Adrenal gland (tissue), 19 donors: ENCODE measurements at places on chromosomes 2 and 18.
A peak's percentile ranks its signal among the peaks of the same experiment; 100 is the strongest.

GRCh38 chr18:47075098-47075883, 39.9 kb upstream of the ELOA2 start:
- H3K36me3 ChIP-seq, result no peaks in the 10 kb centered on the region
- H3K27me3 ChIP-seq, result no peaks in the 10 kb centered on the region
- H3K4me3 ChIP-seq, result no peak overlapping the region
- H3K4me1 ChIP-seq, result no peaks in the 10 kb centered on the region
- DNase-seq, result no peak

DNA sequence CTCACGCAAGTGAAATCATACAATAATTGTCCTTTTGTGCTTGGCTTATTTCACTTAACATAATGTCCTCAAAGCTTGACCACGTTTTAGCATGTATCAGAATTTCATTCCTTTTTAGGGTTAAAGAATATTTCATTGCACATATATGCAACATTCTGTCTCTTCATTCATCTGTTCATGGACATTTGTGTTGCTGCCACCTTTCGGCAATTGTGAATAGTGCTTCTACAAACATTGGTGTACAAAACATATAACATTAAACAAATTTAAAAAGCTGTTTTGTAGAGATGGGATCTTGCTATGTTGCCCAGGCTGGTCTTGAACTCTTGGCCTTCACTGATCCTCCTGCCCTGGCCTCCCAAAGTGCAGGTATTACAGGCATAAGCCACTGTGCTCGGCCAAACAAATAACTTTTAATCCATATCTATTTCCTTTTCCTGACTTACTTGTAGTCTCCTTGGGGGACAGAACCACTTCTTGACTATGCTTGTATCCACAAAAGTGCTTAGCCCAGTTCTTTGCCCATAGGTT, 209.3 kb downstream of the SLC4A3 start:
- no peak overlapping the region for H3K4me3 ChIP-seq
- no peaks in the 10 kb centered on the region for H3K27me3 ChIP-seq
- DNase-seq, result no peak
- H3K36me3 ChIP-seq, result no peaks in the 10 kb centered on the region
- H3K27ac ChIP-seq, result no peak overlapping the region
- no peaks in the 10 kb centered on the region for H3K4me1 ChIP-seq

DNA sequence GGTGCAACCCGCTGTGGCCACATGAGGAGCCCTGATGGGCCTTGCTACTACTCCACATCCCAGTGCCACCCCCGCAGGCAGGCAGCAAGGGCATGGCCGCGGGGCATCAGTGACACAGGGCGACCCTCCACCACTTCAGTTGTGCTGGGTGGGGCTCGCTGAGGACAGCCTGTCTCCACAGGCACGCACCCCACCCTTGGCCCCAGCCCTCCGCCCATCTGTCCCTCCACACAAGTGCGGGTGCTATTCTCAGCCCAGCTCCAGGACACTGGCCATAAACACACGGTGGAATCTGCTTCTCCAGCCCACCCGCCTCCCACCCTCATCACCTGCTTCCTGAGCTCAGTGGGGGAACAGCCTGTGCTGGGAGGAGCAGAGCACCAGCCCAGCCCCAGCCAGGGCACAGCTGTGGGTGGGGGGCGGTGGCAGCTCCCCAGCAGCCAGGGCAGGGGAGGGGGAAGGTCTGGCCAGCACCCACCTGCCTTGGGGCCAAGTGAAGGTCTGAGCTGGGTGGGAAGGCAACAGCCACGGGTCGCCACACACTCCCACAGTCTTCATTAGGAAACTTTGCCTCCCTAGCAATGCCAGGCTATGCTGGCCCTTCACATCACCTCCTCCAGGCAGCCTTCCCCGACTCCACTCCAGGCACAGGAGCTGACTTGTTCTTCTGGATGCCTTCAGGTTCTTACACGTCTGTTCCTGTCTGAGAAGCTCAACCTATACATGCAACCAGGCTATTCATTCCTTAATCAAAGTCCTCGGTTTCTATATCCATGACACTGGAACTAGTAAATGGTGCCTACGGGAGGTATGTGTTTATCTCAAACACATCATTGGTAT, 16.5 kb downstream of the BIN1 start:
- H3K4me3 ChIP-seq, result no peak overlapping the region

DNA sequence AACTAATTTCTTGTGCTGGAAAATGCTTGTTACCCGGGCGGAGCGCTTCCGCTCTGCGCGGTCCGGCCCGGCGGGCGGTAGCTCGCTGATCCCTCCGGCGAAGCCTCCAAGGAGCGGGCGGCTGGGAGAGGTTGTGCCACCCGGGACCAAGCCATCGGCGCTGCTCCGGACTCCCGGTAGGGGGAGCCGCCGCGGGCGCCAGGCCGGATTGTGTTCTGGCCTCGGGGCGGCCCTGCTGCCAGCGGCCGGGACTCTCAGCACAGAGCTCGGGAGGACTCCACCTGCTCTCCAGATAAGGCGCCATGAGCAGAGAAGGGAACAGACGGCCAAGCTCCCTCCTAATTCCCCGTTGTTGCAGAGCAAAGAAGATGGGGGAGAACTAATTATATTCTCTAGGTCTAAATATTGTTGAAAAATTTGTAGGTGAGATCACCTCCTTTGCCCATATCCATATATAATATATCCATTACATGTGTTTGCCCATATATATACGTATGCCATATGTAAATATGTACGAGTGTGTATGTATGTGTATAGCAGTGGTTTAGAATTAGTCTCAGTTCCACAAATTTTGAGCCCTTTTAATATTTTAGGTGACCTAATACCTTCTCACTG, 13.8 kb upstream of the SATB2 start:
- H3K27ac ChIP-seq, result no peak overlapping the region
- H3K27me3 ChIP-seq, result peaks cover 65% of the 10 kb centered on the region
- DNase-seq, result peak; percentile 83
- no peaks in the 10 kb centered on the region for H3K36me3 ChIP-seq

DNA sequence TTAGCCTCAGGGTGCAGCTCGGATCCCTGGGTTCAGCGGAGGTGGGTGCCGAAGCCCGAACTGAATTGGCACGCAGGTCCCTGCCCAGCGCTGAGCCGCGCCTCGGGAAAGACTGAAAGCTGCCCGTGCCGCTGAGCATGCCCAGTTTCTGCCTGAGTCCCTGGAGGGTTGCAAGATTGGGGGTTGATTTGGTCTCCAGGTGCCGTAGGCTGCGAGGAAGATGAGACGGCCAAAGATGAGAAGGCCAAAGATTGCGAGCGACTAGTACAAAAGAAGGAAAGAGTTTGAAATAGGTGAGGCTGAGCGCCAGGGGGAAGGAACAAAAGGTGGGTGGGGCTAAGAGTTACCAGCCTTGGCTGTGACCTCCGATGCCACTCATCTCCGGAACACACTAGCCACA, 852 bp upstream of the KCNH7 start:
- H3K27ac ChIP-seq, result no peak overlapping the region
- no peaks in the 10 kb centered on the region for H3K4me1 ChIP-seq
- H3K4me3 ChIP-seq, result no peak overlapping the region
- no peaks in the 10 kb centered on the region for H3K36me3 ChIP-seq
- peaks cover 13% of the 10 kb centered on the region for H3K27me3 ChIP-seq

DNA sequence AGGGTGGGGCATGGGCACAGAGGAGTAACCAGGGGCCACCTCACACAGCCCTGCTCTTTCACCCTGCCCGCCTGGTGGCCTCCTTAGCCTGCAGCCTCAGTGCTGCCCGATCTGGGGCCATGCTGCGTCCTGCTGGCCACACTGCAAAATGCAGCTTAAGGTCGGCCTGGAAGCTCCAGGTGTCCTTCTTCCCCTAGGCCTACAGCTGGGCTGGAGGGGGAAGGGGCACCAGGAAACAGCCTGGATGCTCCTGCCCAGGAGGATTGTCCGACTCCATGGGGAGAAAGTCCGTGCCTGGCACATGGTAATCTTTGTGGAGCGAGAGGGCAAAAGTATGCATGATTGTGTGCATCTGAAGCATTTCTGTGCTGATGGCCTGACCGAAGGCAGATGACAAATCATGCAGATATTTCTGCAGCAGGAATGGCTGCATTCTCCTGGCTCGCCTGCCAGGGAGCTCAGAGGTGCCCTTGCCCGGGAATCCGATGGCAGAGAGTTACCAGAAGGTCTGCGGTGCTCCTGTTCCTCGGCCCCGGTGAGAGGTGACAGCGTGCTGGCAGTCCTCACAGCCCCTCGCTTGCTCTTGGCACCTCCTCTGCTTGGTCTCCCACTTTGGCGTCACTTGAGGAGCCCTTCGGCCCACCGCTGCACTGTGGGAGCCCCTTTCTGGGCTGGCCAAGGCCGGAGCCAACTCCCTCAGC, 12.8 kb upstream of the ALPP start:
- no peaks in the 10 kb centered on the region for H3K4me1 ChIP-seq
- no peak overlapping the region for H3K4me3 ChIP-seq
- no peaks in the 10 kb centered on the region for H3K27me3 ChIP-seq
- H3K36me3 ChIP-seq, result no peaks in the 10 kb centered on the region
- H3K27ac ChIP-seq, result no peak overlapping the region
- peak; percentile 21 for DNase-seq

DNA sequence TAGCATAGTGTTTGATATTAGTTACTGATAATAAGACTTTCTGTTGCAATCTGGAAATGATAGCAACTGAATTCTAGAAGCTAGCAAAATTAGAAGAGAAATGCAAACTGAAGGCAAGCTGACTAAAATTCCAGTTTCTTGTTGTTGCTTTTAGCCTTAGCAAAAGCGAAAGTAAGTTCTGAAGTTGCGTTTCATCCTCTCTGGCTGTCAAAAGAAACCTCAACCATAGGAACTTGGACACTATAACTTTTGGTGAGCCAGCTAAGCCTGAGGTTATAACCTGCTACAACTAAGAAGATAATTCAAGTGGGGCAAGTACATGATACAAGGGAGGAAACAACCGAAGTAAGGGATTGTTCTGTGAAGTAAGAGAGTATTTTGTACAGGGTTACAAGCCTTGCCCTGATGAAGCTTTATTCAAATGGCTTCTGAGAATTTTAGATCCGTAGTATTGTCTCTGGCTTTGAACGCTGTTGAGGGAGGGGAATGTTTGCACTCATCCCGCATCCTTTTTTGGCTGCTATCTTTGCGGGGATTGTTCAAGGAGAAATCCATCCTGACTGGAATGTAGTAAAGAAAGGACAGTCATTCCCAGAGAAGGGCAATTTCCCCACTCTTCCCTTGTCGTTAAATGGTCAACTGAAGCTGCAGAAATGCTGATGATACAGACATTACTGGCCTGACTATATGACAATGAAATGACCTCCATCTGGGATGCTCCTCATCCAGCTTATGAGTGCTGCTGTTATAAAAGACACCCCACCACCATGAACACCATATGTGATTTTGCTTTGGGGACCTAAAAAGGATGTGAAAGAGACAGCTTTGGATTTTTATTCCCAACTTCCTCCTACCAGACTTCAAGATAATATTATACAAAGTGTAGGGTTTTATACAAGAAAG, 7.0 kb upstream of the TMX3 start:
- no peak for DNase-seq
- no peaks in the 10 kb centered on the region for H3K27me3 ChIP-seq
- H3K27ac ChIP-seq, result no peak overlapping the region
- H3K4me1 ChIP-seq, result no peaks in the 10 kb centered on the region
- H3K36me3 ChIP-seq, result no peaks in the 10 kb centered on the region
- H3K4me3 ChIP-seq, result no peak overlapping the region

GRCh38 chr2:203857656-203858055, 9.9 kb upstream of the CTLA4 start:
- H3K4me1 ChIP-seq, result no peaks in the 10 kb centered on the region
- H3K27ac ChIP-seq, result no peak overlapping the region
- no peaks in the 10 kb centered on the region for H3K36me3 ChIP-seq
- H3K27me3 ChIP-seq, result no peaks in the 10 kb centered on the region
- DNase-seq, result no peak

GRCh38 chr2:217478831-217479455, 523.9 kb downstream of the TNS1 start:
- no peak for DNase-seq
- no peak overlapping the region for H3K4me3 ChIP-seq
- no peaks in the 10 kb centered on the region for H3K27me3 ChIP-seq
- H3K4me1 ChIP-seq, result no peaks in the 10 kb centered on the region

DNA sequence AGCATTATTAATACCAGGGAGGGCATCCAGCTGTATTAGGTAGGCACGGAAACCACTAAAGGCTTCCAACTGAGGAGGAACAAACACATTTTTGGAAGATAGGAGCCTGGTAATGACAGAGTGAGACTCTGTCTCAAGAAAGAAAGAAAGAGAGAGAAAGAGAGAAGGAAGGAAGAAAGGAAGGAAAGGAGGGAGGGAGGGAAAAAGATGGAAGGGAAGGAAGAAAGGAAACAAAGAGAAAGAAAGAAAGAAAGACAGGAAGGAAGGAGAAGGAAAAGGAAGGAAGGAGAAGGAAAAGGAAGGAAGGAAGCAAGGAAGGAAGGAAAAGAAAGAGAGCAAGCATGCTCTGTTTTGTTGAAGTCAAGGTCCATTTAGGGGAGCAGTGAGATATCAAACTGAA, 103.8 kb upstream of the RFX8 start:
- H3K27ac ChIP-seq, result no peak overlapping the region
- no peaks in the 10 kb centered on the region for H3K36me3 ChIP-seq
- no peaks in the 10 kb centered on the region for H3K4me1 ChIP-seq
- H3K27me3 ChIP-seq, result no peaks in the 10 kb centered on the region
- H3K4me3 ChIP-seq, result no peak overlapping the region

GRCh38 chr18:78647018-78647417, 332.6 kb upstream of the SALL3 start:
- no peak for DNase-seq
- no peaks in the 10 kb centered on the region for H3K4me1 ChIP-seq
- H3K36me3 ChIP-seq, result no peaks in the 10 kb centered on the region
- no peaks in the 10 kb centered on the region for H3K27me3 ChIP-seq
- H3K27ac ChIP-seq, result no peak overlapping the region

GRCh38 chr18:32346671-32347070, 124.0 kb downstream of the GAREM1 start:
- no peak overlapping the region for H3K4me3 ChIP-seq
- no peaks in the 10 kb centered on the region for H3K27me3 ChIP-seq
- no peaks in the 10 kb centered on the region for H3K36me3 ChIP-seq
- no peak overlapping the region for H3K27ac ChIP-seq

GRCh38 chr2:58047373-58047935, 848 bp downstream of the VRK2 start:
- no peaks in the 10 kb centered on the region for H3K36me3 ChIP-seq
- H3K27ac ChIP-seq, result no peak overlapping the region
- peaks cover 35% of the 10 kb centered on the region for H3K4me1 ChIP-seq
- H3K4me3 ChIP-seq, result peak overlapping the region; percentile 91

DNA sequence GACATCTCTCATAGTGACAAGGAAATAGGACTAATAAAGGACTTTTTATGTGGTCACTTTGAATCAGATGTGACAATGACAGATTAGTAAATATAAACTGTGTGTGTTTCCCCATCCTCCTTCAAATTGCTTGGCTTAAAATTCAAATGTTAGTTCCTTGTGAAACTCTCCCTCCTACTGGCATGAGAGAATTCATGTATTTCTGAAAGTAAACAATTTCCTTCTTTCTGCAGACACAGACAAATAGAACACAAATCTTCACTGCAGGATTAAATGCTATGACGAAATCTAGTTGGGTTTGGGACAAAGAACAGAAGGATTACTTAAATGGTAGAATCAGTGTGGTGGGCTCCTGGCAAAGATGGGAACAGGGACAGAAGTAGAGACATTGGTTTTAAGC, 328.7 kb upstream of the FAM98A start:
- no peaks in the 10 kb centered on the region for H3K36me3 ChIP-seq
- no peaks in the 10 kb centered on the region for H3K4me1 ChIP-seq
- no peaks in the 10 kb centered on the region for H3K27me3 ChIP-seq
- H3K4me3 ChIP-seq, result no peak overlapping the region

GRCh38 chr2:46335391-46336282, 38.4 kb downstream of the EPAS1 start:
- H3K27ac ChIP-seq, result no peak overlapping the region
- peaks cover 4% of the 10 kb centered on the region for H3K4me1 ChIP-seq
- no peaks in the 10 kb centered on the region for H3K36me3 ChIP-seq
- H3K4me3 ChIP-seq, result no peak overlapping the region
- H3K27me3 ChIP-seq, result no peaks in the 10 kb centered on the region
- no peak for DNase-seq
